SHP77 treated with DMSO at 0.1 percent for 48 hours (cell line): ENCODE measurements at places on chromosomes 12 and 14.

- peak; percentile 73 for DNase-seq
Measured at GRCh38 chr14:96362071-96362964, 823 bp downstream of the ATG2B start.

DNA sequence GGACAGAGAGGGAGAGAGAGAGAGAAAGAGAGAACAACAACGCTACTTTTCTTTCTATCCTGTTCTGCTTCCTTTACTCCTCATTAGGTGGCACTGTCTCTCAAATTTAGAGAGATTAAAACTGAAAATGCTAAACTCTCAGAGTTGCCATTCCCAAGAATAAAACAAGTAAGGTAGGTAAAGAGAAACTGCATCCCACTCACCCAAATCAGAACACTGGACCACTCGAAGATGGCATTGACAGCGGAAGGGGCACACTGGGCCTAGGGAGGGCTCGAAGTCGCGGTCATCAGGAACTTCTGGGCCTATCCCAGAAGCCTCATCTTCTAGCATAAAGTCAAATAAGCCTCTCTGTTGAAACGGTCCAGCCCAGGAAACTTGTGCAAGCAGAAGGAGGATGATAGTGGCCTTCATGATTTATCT lies 4.5 kb downstream of the DCN start:
- DNase-seq, result no peak

GRCh38 chr14:90757452-90757851 lies 58.8 kb downstream of the TTC7B start:
- no peak for DNase-seq

DNA sequence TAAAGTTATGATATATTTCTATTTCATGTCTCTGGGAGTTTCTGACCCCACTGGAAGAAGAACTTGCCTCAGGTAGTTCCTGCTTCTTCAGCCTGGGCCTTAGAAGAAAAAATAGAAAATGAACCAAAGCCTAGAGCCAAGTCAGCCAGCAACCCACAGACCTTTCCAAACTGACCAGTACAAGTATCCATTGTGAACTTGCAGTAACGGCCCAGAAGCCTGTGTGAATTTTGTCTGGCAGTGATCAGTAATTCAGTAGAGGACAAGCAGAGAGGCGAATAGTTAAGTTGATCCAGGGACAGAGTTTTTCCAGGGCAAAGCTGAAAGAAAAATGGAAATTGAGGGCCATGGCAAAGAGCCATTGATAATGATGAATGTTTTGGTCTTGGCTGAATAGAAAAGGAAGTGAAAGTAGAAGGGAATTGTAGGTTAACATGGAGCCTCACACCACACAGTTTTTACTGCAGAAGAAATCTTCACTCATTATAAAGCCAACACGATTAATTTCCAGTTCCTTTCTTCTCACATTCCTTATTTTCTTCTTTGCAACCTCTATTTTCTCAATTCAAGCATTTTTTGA lies 311.8 kb downstream of the BTG1 start:
- DNase-seq, result no peak

DNA sequence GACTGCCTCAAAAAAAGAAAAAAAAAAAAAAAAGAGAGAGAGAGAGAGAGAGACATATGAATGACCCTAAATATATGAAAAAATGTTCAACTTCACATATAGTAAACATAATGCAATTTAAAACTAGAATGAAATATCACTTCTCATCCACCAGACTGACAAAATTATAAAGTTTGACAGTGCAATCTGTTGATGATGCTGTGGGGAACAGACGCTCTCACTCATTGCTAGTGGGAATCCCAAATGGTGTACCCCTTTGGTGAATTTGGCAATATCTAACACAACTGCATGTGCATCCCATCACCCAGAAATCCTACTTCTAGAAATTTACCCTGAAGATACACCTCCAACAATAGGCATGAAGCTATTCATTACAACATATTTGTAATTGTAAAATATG lies 2.3 kb upstream of the GSG1 start:
- DNase-seq, result no peak

DNA sequence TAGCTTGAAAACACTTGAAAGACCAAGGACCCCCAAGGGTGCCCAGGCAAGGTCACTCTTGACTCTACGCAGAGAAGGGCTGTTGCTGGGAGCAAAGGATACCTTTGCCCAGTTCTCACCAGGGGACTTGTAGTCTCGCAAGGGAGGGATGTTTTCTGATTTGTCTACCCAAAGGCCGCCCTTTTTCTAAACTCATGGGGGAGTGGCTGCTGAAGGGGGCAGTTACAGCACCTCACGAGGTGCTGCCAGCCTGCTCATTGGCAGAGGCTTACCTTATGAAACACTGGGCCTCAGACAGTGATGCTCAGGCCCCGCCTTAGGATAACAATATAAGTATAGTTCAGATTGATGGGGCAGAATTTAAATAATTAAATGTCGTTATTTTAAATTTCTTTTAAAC lies 107.0 kb downstream of the ETV6 start:
- no peak for DNase-seq

DNA sequence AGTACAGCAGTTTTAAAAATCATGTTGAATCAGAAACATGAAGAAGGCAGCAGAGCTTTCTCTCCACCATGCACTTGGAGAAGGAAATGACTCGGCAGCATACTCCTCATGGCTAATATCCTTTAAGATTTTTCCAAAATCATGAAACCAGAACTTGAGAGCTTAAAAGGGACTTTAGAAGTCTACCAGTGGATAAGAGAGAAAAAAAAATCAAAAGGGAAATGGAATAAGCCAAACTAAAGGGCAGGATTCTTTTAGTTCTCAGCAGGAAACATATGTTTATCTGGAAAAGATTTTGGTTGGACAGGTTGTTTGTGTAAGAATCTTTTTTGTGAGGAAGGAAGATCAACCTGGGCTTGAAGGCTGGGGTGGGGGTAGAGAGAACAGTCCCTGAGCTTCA lies 111.8 kb downstream of the PRKCH start:
- DNase-seq, result no peak

GRCh38 chr12:132071040-132071810 lies 72.9 kb downstream of the DDX51 start:
- no peak for DNase-seq

- DNase-seq, result no peak
Measured at GRCh38 chr14:23577710-23578392, 739 bp downstream of the JPH4 start.

DNA sequence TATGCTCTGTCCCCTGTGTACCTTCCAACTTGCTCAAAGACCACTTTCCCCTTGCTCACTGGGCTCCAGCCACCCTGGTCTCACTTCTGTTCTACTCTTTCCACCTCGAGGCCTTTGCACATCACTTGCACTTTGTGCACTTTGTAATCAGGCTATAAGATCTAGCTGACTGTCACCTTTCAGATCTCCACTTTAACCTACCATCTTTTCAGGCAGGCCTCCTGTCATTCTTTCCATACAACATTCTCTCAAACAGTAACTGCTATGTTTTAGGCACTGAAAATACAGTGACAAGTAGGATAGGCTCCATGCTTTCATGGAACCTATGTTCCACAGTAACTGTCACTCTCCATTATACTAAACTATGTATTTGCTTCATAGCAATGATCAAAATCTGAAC lies 14.0 kb downstream of the CPM start:
- DNase-seq, result no peak

DNA sequence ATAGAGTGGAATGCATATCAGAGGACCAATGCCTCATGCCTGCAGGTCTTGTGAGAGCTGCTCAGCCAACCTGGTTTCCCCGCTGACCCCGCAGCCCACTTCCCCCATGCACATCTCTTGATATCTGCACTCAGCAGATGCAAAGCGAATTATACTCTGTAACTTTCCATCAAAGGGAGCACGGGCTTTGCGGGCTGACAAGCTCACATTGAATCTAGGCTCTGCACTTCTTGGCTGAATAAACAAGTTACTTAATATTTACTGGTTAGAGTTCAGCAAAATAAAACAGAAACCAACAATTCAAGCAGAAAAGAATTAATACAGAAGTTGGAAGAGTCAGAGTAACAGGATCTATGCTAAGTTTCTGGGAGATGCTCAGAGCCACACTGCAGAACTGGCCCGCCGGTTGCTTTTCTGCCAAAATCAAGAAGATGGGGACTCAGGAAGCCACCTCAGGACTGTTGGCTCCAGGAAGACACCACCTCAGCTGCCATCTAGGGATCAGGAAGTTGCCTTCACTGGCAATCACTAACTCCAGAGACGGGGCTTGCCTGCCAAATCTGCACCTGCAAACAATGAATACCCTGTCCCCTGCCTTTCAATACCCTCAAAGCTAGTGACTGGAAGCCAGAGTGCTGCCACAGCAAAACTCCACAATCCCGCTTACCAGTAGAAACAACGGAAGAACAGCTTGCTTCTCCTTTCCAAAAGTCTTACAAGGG lies 46.5 kb downstream of the NR1H4 start:
- no peak for DNase-seq

GRCh38 chr12:108360487-108360886 lies 21.4 kb upstream of the CMKLR1 start:
- DNase-seq, result no peak

DNA sequence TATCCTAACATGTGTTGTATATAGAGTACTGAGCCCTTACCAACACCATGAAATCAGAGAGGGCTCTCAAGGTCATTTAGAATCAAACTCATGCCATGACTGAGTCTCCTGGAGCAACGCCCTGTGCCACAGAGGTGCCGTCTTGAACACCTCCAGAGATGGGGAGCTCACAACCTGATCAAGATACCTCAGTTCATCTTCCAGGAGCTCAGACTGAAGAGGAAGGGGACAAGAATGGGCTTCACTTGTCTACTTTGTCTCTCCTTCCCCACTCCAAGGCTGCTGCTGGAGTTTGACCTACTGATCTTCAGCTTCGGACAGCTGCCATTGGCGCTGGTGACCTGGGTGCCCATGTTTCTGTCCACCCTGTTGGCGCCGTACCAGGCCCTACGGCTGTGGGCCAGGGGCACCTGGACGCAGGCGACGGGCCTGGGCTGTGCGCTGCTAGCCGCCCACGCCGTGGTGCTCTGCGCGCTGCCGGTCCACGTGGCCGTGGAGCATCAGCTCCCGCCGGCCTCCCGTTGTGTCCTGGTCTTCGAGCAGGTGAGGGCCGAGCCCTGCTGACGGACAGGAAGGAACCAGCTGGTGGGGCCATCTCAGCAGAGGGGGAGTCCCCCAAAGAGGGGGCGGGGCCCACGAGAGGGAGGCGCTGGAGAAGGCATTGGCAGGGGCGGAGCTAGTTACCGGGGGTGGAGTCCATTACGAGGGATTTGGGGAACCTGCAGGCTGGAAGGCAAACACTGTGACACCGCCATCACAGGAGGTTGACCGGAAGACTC lies 12.0 kb downstream of the SOAT2 start:
- no peak for DNase-seq

DNA sequence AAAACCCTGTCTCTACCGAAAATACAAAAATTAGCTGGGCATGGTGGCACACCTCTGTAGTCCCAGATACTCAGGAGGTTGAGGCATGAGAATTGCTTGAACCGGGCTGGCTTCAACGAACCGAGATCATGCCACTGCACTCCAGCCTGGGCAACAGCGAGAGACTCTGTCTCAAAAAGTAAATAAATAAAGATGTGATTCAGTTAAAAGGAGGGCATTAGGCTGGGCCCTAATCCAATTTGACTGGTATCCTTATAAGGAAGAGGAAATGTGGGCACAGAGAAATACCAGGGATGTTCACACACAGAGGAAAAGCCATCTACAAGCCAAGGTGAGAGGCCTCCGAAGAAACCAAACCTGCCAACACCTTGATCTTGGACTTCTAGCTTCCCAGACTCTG lies 10.1 kb upstream of the DCAF4 start:
- DNase-seq, result no peak

GRCh38 chr12:59282999-59283398 lies 312.8 kb upstream of the SLC16A7 start:
- DNase-seq, result no peak

DNA sequence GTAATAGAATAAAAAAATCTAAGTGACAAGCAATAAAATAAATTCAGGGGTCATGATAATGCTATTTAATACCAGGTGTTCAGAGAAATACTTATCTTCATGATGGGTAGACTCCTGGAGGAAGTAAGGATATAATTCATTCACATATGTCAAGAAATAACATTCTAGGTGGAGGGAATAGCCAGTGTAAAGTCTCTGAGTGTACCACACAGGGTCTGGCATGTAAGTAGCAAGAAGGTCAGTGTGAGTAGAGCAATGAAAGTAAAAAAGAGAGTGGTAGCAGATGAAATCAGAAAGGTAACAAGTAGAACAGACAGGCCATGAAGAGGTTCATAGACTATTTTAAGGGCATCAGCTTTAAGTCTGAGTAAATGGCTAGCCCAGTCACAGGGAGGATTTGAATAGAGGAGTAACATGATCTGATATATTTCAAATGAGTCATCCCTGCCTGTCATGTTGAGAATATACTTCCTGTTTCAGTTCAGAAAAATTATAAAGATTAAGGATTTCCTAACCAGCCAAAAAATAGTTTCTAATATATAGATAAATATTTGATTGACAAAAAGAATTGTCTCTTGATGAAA lies 519.9 kb downstream of the C12orf50 start:
- peak; percentile 77 for DNase-seq

DNA sequence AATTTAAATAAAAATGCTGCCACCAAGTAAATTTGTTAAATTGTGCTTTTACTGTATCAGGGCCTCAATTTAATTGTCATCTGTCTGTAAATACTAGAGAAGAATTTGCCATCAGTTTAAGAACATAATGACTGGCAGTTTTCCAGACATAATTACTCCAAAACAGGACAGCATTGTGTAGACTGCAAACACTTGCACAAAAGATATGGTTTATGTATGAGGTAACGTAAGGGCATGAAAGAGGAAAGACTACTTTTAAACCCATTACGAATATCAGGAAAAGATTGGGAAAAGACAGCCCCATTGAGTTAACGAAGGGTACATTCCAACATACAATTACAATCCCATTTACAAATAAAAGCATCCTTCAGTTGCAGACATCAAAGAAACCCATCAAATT lies 59.8 kb upstream of the KRR1 start:
- no peak for DNase-seq

DNA sequence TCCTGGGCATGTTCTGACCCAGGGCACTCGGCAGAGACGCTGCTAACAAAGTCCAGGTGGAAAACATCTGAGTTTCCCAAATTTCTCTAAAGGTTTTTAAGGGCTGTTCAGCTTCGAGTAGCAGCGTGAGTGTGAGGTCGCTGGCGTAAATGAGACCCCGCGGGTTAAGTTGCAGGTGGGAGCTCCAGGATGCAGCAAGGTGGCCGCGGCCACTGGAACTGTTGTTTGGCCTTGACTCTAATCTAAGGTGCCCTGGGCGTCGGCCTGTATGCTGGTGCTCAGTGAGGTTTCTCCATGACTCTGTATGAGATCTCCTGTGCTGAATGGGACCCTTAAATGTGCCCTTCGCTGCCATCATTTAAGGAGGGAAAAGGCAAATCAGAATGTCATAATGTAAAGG lies 50.7 kb downstream of the ELK3 start:
- no peak for DNase-seq

DNA sequence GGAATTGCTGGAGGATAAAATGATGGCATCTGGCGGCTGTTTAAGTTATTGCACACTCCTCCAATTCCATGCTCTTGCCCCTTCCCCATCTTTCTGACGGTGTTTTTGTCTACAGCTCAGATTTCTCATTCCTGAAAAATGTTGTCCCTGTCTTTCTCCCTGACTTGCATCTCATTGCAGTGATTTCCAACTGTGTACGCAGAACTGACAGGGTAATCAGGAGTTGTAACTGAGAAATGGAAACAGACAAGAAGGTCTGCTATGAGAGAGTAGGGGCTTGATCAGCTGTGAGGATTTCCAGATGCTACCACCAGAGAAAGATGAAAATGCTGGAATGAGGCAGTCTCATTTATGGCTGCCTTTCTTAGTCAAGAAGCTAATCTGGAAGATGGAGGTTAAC lies 1.3 kb downstream of the ERP27 start:
- no peak for DNase-seq
